ENCODE measurements at places on chromosomes 4 and X.

- DNase-seq, result no peak
Observed at GRCh38 chr4:107255596-107255995, 219.5 kb upstream of the DKK2 start.

DNA sequence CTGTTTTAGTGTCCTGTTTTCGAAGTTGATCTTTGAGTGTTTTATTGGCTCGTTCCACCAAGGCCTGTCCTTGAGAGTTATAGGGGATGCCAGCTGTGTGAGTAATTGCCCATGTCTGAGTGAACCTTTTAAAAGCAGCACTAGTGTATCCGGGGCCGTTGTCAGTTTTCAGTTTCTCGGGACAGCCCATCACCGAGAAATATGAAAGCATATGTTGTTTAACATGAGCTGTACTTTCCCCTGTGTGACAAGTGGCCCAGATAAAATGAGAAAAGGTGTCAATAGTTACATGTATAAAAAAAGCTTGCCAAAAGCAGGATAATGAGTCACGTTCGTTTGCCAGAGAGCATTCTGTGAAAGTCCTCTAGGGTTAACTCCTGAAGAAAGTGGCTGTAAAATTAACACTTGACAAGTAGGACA is 48.6 kb upstream of the RASSF6 start:
- DNase-seq, result no peak

- no peak for DNase-seq
Observed at GRCh38 chrX:116417968-116418367, 18.4 kb upstream of the SLC6A14 start.

- DNase-seq, result peak; percentile 84
Observed at GRCh38 chr4:147772459-147772969, 40.6 kb downstream of the ARHGAP10 start.

GRCh38 chr4:518569-519083 is 19.6 kb downstream of the PIGG start:
- DNase-seq, result no peak

GRCh38 chrX:776529-777230 is 146.1 kb downstream of the SHOX start:
- no peak for DNase-seq
